ENCODE measurements at places on chromosomes 16 and 17.

- DNase-seq, result no peak
Observed at GRCh38 chr16:24189941-24190340, 66.2 kb upstream of the CACNG3 start.

DNA sequence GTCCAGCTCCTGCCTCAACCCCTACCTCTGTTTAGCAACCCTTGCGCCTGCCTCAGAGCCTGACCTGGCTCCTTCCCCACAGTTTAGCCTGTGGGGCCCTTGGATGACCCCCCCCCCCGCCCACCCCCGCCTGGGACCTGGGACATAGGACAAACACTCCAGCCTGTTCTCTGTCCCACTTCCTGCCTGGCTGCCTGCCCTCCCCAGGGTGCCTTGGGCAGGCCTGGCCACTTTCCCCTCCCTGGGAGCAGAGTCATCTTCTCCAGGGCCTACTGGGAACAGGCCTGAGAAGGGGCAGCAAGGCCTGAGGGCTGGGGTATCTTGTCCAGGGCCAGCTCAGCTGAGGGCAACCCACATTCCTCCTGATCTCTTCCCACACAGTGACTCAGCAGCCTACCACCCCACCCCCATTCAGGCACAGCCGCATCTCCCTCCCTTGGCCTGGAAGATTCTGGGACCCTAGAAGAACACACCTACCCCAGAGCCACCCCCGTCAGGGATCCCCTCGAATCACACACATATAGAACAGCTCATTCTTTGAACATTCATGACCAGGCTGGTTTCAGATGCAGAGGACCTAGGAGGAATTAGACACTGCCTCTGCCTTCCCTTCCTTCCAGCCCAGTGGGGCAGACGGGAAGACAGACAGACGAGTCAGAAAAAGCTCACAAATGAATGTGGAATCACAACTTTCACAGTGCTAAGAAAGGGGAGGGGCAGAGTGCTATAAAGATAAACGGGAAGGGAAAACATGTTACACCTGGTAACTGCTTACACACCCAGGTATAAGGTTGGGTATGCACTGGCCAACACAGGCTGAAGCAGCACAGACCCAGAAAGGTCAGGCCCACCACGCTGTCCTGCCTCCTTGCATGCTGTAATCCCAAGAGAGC is 6.0 kb downstream of the FHOD1 start:
- DNase-seq, result no peak

DNA sequence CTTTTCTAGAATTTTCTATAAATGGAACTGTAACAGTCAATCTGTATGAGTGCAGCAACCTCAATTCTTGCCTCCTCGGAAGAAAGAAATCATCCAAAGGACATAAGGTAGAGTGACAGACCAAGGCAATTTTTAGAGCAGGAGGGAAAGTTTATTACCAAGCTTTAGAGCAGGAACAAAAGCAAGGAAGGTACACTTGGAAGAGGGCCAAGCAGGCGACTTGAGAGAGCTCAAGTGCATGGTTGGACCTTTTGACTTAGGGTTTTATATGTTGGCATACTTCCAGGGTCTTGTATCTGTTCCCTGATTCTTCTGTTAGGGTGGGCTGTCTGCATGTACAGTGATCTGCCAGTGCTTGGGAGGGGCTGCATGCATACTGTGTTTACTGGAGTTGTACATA is 50.3 kb downstream of the SCNN1G start:
- DNase-seq, result no peak

DNA sequence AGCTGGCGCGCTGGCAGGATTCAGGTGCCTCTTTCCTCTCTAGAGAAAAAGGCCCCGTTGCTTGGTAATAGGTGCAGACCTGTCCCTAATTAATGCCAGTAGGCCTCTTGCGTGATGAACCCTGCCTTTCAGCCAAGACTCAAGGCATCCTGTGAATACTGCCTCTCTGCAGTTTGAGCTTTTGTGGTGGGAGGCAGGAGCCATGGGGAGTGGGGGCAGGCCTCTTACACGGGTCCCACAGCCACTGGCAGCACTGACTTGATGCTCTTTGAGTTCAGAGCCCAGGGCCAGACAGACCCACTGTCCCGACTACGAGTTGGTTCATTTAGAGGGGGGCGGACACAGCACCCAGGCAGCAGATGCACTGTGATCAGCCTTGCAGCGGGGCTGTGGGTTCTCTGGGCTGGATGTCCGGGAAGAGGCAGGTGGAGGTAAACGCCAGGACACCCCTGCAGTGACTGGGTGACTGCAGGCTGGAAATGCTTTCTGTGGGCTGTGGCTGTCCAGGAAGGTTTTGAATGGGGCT is 237.0 kb downstream of the SEC14L1 start:
- DNase-seq, result no peak

DNA sequence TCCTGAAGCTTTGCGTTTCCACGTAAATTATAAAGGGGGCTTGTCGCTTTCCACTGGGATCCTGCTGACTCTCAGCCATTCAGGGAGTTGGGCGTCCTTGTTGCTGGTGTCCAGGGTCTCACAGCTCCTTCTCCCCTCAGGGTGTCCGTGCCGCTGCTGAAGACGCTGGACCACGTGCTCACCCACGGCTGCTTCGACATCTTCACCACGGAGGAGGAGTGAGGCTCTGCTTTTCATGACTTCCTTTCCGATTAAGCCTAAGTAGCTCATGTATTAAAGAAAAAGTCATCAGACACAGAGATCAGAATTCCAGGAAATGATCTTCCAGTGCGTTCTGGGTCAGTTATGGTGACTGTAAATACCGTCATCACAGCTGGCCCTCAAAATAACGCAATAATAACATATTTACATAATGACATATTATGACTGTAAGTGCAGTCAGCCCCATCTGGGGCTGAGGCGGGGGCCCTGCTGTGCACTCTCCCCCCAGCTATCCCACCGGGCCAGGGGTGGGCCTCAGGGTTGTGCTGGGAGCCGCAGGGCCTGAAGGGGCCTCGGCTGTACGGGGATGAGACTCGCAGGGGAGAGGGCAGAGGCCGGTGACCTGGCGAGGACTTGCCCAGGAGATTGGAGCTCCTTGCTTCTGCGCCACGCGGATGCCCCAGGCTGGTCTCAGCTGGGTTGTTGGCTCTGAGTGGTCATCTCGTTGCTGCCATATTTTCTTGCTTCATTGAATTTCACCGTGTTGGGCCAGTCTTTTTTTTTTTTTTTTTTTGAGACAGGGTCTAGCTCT is 92.9 kb upstream of the ZNF750 start:
- DNase-seq, result no peak

GRCh38 chr17:30824002-30824355 is 513 bp downstream of the CRLF3 start:
- DNase-seq, result no peak

GRCh38 chr16:12758031-12758669 is 45.5 kb downstream of the CPPED1 start:
- DNase-seq, result no peak

DNA sequence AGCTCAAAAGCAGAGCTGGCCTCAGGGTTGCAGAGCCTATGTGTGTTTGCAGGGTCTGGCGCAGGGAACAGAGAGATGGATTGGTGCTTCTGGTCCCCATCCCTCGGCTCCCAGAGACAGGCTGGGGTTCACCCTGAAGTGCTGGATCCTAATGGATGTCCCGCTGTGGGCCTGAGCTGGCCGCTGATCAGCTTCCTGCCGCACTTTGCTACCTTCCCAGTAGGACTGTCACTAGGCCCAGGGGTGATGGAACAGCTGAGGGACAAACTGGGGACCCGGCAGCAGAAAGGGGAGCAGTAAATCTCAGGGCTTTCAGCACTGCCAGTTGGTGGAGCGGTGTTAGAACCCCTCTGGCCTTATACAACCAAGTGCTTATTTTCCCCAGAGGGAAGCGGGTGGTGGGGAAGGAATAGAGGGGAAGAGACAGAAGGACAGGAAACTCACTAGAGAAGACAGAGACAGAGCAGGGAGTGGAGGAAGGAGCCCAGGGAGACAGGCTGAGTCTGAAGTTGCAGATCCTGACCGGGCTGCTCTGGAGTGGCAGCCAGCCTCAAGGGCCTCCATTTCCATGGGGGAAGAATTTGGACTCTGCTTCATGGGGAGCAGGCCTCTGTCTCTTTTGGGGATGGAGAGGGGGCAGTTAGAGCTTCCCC is 78.6 kb downstream of the MRM1 start:
- DNase-seq, result no peak

GRCh38 chr16:89176147-89176690 is 4.7 kb downstream of the CDH15 start:
- DNase-seq, result no peak

DNA sequence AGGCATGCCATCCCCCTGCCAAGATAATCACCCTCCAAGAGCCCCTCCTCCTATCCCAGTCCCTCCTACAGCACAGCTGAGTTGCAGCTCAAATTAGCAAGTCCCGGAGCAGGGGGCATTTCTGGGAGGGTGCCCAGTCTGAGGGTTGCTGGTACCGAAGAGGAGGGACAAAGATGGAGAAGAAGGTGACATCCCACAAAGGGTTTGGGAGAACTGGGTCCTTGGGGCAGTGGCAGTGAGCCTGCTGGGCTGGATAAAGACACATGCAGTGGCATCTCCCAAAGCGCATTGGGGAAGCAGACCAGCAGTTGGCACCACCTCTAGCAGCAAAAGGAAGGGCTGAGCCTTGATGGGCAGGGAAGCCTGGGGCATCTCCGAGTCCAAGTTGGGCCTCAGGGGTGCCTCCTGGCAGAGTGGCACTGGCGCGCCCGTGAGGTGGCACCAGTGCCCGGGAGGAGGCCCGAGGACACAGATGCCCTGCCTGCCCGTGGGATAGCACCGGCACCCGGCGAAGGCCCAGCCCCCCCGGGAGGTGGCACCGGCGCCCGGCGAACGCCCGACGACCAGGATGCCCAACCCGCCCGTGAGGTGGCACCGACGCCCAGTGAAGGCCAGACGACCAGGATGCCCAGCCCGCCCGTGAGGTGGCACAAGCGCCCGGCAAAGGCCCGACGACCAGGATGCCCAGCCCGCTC is 622 bp downstream of the TOM1L2 start:
- DNase-seq, result peak; percentile 17

- DNase-seq, result no peak
Observed at GRCh38 chr17:72826602-72827001, 265.9 kb downstream of the SLC39A11 start.

- no peak for DNase-seq
Observed at GRCh38 chr16:70416748-70417616, 21.9 kb downstream of the ST3GAL2 start.

GRCh38 chr17:28549236-28550132 is 2.9 kb downstream of the UNC119 start:
- peak; percentile 42 for DNase-seq

DNA sequence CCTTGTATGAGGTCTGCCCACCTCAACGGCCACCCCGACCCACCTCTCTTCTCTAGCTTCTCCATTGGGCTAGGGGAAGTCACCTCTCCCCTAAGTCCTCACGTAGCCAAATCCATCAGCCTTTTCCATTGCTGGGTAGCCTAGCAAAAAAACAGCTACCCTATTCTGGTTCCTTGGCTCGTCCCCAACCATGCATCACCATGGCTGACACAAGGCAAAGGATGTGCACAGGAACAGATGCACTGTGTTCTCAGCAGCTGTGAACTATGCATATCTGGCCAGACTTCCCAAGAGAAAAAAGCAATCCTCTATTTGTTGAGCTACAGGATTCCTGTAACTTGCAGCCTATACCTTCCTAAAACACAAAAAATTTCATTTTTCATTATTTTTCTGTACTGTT is 22.0 kb upstream of the FLCN start:
- no peak for DNase-seq

DNA sequence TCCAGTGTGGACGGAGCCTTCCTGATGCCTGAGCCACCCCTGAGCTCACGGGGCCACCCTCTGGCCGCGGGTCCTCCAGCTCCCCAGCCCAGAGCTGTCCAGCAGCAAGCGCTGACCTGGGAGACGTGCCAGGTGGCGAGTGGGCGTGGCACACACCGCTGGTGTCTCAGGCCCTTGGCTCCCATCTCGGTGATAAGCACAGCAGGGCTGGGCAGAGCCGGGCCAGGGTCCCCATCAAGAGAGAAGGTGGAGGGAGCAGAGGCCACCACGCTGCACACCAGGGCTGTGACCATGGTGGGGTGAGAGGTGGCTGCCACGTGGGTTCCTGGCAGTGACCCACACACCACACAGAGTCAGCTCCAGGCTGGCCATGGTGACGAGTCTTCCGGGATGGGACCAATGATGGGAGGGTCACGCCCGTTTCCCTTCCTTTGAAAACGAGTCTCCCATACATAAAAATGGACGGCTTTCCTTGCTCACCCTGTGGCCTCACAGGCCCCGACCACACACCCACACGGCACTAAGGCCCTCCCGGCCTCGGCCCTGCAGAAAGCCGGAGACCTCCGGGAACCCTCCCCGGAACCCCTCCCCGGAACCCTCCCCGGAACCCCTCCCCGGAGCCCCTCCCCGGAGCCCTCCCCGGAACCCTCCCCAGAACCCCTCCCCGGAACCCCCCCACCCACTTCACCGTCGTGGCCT is 16.8 kb downstream of the UTS2R start:
- DNase-seq, result no peak

DNA sequence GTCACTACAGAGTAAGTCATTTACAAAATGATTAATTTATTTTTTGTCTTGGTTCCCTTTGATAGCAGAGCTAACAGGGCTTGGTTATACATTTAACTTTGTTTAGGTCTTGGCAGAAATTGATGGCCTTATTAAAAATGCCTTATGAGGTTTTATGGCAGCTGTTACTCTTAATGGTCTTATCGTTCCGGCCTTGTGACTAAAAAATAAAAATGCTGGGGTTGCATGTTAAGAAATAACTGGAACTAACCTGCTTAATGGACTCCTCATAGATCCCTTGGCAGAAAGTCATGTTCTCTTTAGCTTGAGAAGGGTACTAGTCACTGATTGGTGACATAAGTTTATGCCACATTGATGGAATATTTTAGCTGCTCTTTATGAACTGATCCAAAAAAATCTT is 18.3 kb downstream of the COX11 start:
- DNase-seq, result no peak

DNA sequence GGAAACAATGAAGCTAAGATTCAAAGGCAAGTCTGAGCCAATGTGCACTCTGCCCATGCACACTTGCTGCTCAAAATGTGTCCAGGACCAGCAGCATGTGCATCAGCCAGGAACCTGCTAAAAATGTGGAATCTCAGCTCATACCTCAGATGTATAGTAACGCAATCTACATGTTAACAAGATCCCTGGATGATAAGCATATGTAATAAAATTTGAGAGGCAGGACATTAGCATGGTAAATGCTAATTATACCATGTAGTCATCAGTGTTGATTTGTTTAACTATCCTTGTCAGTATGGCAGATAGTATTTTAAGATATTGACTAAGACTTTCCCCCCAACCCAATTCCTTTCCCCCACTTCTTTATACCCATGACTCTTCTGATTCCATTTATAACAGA is 379.6 kb downstream of the TOX3 start:
- no peak for DNase-seq

- no peak for DNase-seq
Observed at GRCh38 chr16:89407282-89407924, 83.0 kb downstream of the ANKRD11 start.

- DNase-seq, result no peak
Observed at GRCh38 chr17:37813751-37814150, 68.9 kb upstream of the HNF1B start.

DNA sequence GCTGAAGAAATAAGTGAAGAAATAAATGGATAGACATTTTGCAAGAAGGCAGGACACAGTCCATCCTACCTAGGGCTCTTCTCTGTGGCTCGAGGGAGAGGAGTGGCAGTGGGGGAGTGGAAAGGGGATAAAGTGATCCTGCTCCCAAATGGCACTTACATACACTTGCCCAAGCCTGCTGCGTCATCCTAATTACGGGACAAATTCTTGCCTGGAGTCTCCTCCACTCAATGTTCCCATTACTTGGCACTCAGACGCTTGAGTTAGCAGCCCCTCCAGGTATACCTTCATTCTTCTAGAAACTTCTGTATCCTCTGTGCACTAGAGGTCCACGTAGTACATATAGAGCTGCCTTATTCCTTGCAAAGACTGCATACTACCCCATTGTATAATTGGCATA is 15.7 kb upstream of the MAP3K14 start:
- no peak for DNase-seq

All from activated T-helper 1 cell treated with Interleukin-2 at 50 U/mL for 16 hours (primary cell).